ENCODE measurements at places on chromosomes 7 and 10. TPM values are rescaled to one million over a fixed set of nuclear protein-coding genes. Genes with fewer than 3 reads are reported as not detected.
A peak's percentile ranks its signal among the peaks of the same experiment; 100 is the strongest.

Gene MOGAT3
- not detected for total RNA-seq

Gene SLC29A4
- total RNA-seq: 12.5 TPM

Gene ATOH7
- 0.37 TPM for total RNA-seq

Gene SUFU
- total RNA-seq: 2.4 TPM

Gene GPR158
- total RNA-seq: not detected

GRCh38 chr7:45704683-45705016 lies 130.5 kb downstream of the ADCY1 start:
- no peak for DNase-seq

DNA sequence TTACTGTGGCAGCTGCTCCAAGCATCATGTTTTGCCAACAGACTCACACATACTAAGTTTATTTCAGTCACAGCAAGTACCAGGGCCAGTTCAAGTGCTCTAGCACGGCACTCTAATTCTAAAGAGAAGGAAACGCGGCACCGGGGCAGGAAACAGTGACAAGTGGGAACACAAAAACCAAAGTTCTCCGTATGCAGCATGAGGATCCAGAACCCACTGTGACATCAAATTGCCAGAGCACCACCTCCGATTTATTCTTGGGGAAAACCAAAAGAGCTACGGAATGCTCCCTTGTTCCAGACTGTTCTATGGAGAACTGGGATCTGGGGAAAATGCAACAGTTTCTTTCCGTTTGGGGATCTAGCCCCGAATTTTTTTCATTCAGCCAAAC lies 448 bp upstream of the PTER start:
- DNase-seq: no peak

DNA sequence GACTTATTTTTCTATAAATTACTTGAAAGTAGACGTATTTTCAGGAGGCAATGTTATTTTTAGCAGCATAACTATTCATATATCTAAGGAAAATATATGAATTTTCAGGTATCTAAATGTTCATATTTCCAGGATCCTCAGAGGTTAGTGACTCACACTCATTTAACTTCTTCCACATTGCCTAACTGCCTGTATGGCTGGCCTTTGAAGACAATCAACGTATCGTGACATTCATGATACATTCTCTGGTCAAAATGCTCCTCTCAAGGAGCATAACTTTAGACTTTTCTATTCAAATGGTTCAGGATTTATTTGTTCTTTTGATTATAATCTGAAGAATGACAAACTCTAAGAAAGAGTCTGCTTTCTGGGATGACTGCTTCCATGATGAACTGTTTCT lies 89.3 kb downstream of the SEMA3C start:
- no peak for DNase-seq

GRCh38 chr10:74683621-74684364 lies 142.6 kb upstream of the KAT6B start:
- no peak for DNase-seq

DNA sequence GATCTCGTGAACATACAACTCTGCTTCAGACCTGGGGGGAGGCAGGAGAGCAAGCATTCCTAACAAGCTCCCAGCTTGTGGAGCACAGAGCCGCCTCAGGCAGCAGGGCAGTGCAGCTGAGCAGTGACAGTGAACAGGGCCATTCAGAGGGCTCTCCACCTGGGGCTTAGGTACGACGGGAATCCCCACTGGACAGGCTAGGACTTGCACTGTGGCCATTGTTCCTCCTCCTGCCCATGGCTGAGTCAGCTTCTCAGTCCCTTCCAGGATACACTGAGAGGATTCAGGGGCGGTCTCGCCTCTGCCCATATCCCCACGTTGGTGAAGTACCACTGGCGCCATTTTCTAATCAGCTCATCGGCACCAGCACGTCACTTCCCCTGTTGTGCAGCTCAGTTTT lies 71.1 kb downstream of the FIGNL1 start:
- DNase-seq: no peak

DNA sequence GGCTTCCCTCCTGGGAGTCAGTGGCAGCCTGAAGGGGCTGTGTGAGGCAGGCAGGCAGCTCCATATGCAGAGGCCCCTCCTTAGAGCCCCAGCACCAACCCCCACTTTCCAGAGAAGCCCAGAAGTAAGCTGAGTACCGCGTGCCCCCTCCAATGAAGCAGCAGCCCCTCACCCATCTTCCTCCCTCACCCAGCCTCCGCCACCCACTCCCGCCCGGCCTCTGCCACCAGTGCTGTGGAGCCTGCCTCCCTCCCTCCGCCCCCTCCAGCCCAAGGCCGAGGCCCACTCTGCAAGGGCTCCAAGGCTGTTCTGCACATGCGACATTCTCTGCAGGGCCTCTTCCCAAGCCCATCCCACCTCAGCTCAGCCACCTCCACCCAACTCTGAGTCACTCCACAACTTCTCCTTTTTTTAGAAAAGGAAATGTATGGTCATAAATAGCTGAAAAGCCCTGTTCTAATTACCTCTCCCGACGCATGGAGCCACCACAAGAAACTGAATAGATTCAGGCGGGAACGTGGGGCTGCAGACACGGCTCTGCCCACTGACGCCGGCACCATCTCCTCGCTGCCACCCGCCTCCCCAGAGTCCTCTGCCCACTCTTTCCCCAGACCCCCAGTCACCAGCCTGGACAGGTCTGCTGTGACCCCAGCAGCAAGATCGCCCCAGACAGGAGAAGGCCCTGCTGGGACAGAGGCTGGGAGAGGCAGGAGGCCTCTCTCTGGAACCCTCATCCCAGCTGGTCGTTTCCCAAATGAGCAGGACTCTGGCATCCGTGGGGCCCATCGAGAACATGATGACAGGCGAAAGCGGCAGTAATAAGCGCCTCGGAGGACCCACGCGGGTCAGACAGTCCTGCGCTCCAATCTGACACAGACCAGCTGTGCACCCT lies 213.9 kb downstream of the MAD1L1 start:
- DNase-seq: no peak

- peak; percentile 59 for DNase-seq
These were observed 42.1 kb upstream of the PCBD1 start for GRCh38 chr10:70930263-70931000.

DNA sequence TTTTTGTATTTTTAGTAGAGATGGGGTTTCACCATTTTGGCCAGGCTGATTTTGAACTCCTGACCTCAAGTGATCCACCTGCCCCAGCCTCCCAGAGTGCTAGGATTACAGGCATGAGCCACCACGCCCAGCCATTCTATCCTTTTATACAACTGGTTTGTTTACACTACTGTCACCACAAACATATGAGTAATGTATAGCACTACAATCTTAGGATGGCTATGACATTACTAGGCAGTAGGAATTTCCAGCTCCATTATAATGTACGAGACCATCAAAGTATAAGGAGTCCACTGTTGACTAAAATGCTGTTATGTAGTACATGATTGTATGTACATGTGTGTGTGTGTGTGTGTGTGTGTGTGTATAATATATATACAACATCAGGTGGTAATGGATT lies 1126.1 kb upstream of the LRRN3 start:
- no peak for DNase-seq

DNA sequence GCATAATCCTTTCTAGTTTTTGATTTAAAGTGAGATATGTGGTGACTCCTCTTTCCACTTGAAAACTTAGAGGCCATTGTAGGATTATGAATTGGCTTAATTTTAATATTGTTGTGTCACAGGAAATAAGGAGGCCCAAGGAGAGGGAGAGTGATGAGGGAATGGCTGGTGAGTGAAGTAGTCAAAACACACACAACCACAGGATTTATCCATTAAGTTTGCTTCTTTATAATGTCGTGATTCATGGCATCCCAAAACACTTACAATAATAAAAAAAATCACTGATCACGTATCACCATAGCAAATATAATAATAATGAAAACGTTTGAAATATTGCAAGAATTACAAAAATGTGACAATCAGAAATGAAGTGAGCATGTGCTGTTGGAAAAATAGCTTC lies 1215.5 kb upstream of the LRRTM3 start:
- no peak for DNase-seq

GRCh38 chr10:26336979-26337378 lies 101.2 kb upstream of the APBB1IP start:
- no peak for DNase-seq

GRCh38 chr7:121084748-121085336 lies 96.3 kb downstream of the CPED1 start:
- no peak for DNase-seq

DNA sequence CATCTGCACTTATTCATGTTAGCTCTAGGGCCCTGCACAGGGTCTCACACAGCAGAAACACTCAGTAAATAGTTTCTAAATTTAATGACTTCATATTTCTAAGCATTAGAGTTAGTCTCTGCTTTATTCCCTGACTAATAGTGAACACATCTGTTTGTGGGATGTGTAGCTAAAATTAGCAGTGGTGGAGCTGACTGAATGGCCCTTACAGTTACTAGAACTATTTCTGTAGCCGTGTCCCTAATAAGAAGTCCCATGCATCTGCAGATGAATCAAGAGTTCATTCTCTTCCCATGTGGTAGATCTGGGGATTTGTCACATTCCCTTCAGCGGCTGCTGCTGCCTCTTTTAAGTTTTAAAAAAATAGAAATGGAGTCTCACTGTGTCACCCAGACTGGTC lies 11.7 kb downstream of the MAP3K8 start:
- DNase-seq: no peak

DNA sequence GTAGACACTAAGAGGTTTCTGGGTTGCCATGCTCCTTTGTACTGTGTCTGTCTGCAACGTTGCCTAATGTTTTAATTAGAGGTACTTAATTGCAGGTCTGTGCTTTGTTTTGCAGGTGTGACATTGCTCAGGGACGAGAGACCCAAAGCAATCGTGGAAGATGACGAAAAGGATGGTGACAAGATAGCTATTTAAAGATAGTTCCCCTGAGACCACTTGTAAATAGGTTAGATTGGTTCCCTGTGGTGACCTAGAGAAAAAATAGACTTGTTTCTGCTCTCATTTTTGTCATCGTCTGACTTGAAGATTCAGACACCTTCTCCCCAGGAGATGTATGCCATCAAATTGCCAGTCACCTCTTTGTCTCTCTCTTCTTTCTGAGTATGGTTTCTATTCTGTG lies 20.1 kb downstream of the PPP1R17 start:
- no peak for DNase-seq
